GM23338 (cell line): ENCODE measurements at places on chromosomes 11 and 22.

GRCh38 chr11:45374130-45374529 is 88.0 kb upstream of the SYT13 start:
- no peak for DNase-seq

GRCh38 chr22:20583471-20583922 is 76.1 kb downstream of the MED15 start:
- peak; percentile 66 for DNase-seq

DNA sequence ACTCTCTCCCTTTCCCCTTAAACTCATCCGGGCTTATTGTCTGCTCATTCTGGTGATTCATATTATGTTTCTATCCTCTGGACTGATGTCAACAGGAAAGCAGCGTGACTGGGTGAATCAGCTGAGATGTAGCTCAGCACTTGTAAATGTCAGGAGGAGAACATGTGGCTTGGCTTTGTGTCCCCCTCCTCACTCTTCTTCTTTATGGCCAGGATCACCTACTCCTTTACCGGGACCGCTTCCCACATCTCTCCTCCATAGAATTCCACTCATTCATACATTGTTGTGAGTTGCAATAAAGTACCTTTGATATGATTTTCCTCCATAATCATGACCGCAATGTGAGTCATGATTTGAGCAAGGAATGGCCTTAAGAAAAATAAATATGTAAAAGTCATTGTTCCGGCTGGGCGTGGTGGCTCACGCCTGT is 15.8 kb upstream of the SYN3 start:
- no peak for DNase-seq

DNA sequence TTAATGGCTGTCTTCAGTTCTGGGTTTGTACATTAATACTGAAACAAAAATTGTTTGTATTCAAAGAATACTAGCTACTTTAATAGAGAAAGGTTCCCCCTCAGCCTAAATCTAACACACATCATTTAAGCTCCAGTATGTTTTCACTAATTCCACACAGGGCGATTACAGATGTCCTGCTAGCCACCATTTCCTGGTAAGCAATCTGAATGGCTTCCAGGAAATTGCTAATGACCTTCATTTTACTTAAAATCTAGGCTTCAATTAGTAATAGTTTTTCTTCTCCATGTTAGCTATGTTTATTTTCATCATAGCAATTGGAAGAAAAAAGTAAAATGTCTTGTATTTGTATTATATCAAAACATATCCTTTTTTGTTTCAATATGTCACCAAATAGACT is 132.8 kb downstream of the SOX6 start:
- DNase-seq, result no peak

- no peak for DNase-seq
These were observed 18.3 kb upstream of the EP300 start for GRCh38 chr22:41074061-41074460.

- DNase-seq, result no peak
These were observed 54.1 kb upstream of the IGLL5 start for GRCh38 chr22:22833488-22833887.

- DNase-seq, result no peak
These were observed 2.0 kb upstream of the RELT start for GRCh38 chr11:73374151-73374550.

- DNase-seq, result no peak
These were observed 6.8 kb downstream of the BID start for GRCh38 chr22:17767233-17768065.

DNA sequence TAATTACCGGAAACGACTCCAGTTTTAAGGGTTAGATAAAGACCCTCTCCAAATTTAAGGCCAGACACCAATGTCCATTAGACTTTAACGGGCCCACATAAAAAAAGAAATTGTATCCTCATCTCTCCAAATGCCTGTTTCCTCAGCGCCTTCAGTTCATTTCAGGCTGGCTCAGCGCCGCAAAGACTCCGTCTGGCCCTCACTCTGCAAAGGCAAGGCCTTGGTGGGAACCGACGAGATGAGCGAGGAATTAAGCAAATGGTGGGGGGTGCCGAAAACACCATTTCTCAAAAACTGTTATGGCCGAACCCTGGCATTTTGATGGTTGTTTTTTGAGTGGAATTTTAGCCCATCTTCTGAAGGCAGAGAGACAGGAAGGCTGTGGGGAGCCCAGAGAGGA is 15.7 kb downstream of the MN1 start:
- no peak for DNase-seq

DNA sequence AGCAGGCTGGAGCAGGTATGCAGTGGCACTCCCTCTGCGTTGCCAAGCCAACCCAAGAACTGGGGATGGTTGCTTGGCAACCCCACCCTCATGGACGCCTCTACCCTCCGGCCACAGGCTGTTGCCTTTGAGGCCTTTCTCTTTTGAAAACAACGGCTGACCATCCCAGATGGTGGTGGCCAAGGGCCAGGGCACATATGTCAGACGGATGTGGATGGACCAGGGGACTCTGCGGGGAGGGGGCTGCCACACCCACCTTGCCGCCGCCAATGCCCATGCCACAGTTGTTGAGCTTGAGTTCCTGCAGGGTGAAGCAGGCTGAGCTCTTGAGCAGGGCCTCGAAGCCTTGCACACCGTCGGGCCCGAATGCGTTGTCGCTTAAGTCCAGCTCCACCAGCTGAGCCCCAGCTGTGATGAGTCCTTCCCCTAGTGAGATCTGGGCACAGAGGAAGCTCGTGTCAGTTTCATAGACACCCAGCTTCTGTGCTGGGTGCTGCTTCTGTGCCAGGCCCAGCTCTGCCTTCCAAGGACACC is 21.5 kb downstream of the RANGAP1 start:
- DNase-seq, result no peak

- no peak for DNase-seq
These were observed 30.8 kb downstream of the ST14 start for GRCh38 chr11:130190371-130190881.

GRCh38 chr11:12680246-12680939 is 6.2 kb downstream of the TEAD1 start:
- peak; percentile 97 for DNase-seq

DNA sequence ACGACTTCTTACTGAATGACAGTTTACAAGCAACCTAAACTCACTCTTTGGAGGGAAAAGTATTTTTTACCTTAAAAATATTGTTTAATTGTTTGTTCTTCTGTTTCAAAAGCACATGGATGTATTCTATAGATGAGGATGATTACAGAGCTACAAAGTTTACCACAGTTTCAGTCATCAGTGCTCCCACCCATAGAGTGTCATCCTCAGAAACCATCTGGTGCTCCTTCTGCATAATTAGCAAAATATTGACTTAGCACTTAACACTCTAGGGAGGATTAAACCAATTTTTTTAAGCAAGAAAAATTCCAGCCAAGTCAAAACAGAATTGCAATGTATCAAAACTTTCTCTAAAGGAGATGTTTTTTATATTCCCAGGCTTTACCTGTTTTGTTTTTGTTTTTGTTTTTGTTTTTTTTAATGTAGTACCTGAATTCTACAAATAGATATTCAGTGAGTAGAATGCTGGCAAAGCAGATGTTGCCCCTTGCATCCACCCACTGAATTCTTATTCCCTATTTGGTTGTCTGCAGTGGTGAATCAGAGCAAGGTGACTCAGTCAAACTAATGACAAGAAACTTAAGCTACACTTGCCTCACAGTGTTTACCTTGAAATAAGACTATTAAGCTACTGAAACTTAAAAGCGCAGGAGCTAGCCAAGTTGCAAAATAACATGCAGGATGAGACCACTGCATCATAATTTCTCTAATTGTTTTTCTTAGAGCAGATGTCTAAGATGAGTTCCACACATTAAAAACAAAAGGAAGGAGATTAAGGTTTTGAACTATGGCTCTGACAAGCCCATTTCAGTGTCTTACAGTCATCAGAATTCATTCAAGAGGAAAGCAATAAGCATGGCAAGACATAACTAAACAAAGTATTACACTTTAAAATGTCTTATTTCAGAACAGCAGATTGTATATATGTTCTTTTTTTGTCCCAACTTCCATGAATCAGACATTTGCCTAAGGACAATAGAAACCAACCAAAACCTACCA is 155.1 kb upstream of the SOX6 start:
- no peak for DNase-seq

GRCh38 chr22:42439021-42439567 is 6.9 kb upstream of the NFAM1 start:
- no peak for DNase-seq

- peak; percentile 68 for DNase-seq
These were observed 1255.8 kb downstream of the LRRC4C start for GRCh38 chr11:40203606-40204005.

DNA sequence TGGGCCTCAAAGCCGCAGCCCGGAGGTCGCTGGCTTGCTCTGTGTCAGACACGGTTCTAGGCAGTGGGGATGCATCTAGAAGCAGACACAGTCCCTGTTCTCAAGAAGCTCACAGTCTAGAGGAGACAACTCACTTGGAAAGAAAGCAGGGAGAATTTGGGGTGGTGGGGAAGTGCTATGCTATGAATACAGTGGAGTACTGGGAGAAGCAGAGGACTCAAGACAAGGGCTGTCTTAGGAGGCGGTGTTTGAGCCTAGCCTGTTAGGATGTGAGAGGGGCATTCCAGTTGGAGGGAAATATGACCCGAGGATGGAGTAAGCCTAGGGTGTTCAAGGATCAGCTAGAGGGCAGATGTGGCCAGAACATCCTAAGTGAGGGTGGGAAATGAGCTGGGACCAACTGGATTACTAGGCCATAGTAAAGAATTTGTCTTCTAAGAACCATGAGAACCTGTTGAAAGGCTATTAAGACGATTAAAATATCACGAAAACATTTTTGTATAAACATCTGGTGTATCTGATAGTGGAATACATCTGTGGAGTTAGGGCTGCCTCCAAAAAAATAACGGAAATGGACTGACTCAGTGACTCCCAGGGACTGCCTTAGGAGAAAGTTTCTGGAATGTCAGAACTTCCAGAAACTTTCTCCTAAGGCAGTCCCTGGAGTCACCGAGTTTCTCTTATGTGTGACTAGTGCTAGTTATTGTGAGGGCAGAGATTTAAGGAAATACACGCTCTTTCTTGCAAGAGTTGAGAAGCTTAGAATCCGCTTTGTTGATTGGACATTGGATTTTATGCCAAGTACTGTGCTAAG is 1.1 kb upstream of the PITPNB start:
- DNase-seq, result peak; percentile 78

DNA sequence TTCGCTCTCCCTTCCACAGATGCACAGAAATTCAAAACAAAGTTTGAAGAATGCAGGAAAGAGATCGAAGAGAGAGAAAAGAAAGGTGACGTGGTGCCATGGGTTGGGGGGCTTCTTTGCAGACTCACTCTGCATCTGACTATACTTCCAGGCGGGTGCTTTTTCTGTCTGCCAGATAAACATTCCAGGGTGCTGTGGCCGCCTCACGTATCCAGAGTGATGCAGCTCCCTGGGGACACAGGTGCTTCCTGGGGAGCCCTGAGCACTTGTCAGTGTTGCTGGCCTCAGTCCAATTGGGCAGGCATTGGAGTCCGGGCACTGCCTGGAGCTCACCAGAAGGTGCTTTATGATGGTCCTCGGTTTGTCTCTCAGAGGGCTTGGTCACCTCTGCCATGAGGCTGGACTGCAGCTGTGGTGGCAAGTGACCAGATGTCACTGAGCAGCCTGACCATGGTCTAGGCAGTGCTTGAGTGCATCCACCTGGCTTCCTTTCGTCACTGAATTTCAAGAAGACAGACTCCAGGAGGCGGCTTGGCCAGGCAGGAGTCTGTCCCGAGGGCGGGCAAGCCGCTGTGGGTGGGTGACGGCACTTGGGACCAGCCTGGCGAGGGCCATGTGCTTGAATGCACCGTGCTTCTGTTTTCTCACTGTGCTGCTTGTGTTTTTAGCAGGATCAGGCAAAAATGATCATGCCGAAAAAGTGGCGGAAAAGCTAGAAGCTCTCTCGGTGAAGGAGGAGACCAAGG is 5.1 kb upstream of the ZDHHC8 start:
- DNase-seq, result no peak

DNA sequence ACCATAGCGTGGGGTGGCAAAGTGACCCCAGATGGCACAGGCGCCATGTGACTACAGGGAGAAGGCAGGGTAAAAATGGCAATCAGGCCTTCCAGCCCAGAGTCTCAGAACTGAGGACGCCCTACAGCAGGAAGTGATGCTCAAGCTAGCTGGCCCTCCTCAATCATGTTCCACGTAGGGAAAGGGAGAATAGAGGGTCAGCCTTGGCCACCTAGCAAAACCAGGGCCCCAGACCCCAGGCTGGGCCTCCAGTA is 978 bp upstream of the ANKRD13D start:
- no peak for DNase-seq

DNA sequence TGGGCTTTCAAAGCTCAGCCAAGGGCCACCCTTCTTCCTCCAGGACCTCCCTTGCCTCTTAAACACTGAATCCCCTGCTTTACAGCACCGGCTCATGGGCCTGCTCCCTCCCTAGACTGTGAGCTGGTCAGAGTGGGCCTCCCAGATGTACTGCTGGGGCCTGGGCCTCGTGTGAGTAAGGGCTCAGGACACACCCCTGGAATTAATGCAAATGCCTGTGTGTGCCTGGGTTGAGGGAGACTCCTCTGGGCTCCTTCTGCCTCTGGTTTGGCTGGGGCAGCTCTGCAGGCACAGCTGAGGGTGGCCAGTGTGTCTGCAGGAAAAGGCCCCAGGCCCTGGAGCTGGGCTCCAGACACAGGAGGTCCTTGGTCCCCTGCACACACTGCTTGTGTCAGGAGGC is 24.2 kb downstream of the ALX4 start:
- peak; percentile 19 for DNase-seq

GRCh38 chr11:34819740-34820482 is 96.3 kb downstream of the APIP start:
- no peak for DNase-seq

GRCh38 chr11:75938543-75938942 is 123.5 kb downstream of the UVRAG start:
- no peak for DNase-seq

GRCh38 chr11:11036848-11037732 is 179.2 kb upstream of the ZBED5 start:
- peak; percentile 94 for DNase-seq

- DNase-seq, result peak; percentile 93
These were observed 54.7 kb downstream of the FBXO7 start for GRCh38 chr22:32528984-32529982.

- no peak for DNase-seq
These were observed 20.6 kb downstream of the TSPAN18 start for GRCh38 chr11:44747316-44747715.

- no peak for DNase-seq
These were observed 59.8 kb downstream of the SC5D start for GRCh38 chr11:121352251-121352891.

GRCh38 chr11:826836-827145 is 928 bp upstream of the CRACR2B start:
- no peak for DNase-seq
